ENCODE measurements at places on chromosomes 2 and 18.

- no peak for DNase-seq
These were observed 311.4 kb downstream of the LRRTM1 start for GRCh38 chr2:79993144-79993543.

- DNase-seq: no peak
These were observed 19.2 kb upstream of the XPO1 start for GRCh38 chr2:61557381-61557780.

DNA sequence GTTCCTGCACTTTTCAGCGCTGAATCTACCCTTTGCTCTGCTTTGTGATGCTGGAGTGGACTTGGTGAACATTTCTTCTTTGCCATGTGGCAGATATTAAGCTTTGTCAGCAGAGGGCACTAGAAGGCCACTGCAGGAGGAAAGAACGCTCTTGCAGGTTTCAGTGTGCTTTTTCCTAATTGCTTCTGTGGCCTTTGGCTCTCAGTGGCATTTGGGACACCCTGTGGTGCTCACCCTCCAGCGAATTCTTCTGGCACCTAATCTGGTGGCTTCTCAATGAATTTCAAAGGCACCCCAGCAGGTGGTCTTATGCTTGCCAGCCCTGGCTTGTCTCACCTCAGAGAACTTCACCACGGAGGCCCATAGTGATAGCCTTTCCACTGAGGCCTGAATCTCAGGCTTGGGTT is 146.7 kb downstream of the MYO3B start:
- peak; percentile 0 for DNase-seq

- no peak for DNase-seq
These were observed 21.6 kb upstream of the SULT1C4 start for GRCh38 chr2:108355906-108356734.

DNA sequence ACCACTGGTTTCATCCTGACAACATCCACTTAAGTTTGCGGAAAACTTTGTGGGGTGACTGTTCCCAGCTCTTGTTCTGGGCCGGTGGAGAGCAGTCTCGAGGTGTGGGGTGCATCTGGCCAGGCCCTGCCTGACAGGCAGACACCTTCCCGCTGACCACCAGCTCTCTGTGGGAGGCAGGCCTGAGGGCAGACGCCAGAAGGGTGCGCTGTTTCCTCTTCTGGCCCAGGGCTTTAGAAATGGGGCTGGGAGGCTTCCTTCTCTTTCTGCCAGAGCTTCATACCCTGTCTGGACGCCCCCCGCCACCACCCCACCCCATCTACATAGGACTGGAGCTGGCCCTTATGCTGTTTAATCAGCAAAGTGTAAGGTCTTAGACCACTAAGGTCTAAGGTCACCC is 263.8 kb downstream of the LOXHD1 start:
- DNase-seq: no peak

- no peak for DNase-seq
These were observed 34.1 kb upstream of the ARHGAP25 start for GRCh38 chr2:68700560-68700959.

GRCh38 chr2:168180483-168180882 is 66.9 kb downstream of the STK39 start:
- no peak for DNase-seq

GRCh38 chr2:12059616-12060441 is 313.4 kb downstream of the LPIN1 start:
- DNase-seq: no peak

DNA sequence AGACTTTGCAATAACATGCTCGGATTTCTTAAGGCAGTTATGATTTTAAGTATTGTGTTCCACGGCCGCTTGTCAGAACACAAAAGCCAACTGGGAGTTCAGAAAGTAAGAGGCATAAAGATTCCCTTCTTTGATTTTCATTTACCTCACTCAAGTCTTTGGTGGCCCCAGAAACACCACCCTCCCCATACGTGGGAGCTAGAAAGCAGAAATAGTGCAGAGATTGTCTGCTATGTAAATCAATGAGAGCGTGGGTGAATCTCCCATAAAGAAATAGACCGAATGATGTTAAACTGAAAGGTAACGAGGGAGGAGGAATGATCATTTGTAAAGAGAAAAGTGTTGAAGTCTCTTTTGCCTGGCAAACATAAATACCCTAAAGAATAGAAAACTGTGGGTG is 322.1 kb upstream of the ETAA1 start:
- no peak for DNase-seq

DNA sequence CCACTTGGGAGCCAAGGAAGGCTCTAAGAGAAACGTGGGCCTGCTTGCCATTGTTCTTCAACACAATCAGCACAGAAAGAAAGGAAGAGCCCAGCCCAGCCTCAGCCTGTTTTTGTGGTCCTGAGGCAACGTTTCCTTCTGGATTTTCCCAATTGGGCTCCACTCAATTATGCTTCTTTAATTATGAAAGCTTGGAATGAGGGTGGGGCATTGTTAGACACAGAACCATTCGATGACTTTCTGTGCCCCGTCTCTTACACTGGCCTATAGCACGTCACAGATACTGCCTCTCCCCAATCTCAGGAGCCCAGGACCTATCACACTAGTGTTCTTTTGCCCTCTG is 207.4 kb downstream of the ZFP36L2 start:
- DNase-seq: no peak

DNA sequence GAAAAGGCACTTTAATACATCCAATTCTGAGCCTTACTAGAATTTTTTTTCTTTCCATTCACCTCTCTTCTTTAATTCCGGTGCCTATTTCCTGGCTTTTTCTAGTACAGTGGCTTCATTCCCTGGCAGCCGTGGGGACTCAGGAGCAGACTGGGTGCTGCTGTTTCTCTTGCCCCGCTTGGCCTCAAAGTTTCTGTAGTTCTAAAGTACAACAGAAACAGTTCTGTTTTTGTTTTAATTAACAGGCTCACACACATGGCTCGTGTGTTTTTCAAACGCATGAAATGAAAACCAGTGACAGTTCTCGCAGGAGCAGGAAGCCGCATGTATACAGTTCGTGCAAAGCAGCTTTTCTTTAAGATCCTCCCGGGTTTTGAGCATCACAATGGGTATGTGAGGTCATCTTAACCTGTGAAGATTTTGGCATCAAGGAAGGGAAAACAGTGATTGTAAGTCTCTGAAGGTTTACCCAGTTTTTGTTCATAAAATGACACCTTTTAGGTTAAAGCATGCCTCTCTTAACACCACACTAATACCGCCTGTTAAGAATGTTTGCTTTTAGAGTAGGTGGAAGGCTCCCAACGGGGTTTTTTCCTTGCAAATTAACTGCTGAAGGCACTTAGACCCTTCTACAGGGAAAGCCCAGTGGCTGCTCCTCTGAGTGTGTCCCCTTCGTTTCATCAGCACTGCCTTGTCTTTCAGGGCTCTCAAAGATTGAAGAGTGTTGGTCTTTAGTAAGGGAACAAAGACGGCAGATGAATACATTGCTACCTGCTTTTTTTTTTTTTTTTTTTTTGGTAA is 5.8 kb downstream of the FZD7 start:
- DNase-seq: no peak

GRCh38 chr2:50333529-50334228 is 698.3 kb downstream of the NRXN1 start:
- DNase-seq: no peak

DNA sequence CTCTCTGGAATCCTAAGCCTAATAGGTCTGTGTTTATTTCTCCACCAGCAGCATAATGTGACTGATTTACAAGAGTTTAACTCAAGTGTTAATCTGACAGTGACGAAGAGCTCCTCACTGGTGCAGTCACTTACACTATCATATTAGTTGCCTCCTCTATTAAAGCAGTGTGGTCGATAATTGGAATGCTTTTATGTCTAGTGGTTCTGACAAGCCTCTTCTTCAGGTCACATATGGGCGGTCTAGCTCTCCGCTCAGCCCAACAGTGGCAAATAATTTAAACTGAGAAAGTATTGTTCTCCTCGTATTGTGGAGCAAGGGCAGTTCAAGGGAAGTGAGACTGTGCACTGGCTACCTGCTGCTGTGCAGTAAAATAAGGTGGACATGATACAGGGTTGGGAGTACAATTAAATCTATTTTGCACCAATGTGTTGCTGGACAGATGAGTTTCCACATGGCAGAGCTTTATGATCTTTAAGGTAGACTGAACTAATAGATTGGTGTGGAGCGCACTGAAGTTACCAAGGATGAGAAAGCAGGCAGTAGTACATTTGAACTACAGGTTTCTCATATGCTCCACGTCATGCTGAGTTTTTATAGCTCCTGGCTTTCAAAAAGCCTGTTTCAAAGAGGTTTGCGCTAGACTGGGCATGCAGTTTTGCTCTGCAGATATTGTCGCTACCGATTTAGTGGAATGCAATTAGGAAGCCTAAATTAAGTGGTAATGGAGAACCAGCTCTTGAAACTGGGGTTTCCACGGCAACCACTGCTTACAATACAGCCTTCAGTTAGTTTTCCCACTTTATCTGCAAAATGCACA is 151.7 kb upstream of the POU3F3 start:
- DNase-seq: no peak

DNA sequence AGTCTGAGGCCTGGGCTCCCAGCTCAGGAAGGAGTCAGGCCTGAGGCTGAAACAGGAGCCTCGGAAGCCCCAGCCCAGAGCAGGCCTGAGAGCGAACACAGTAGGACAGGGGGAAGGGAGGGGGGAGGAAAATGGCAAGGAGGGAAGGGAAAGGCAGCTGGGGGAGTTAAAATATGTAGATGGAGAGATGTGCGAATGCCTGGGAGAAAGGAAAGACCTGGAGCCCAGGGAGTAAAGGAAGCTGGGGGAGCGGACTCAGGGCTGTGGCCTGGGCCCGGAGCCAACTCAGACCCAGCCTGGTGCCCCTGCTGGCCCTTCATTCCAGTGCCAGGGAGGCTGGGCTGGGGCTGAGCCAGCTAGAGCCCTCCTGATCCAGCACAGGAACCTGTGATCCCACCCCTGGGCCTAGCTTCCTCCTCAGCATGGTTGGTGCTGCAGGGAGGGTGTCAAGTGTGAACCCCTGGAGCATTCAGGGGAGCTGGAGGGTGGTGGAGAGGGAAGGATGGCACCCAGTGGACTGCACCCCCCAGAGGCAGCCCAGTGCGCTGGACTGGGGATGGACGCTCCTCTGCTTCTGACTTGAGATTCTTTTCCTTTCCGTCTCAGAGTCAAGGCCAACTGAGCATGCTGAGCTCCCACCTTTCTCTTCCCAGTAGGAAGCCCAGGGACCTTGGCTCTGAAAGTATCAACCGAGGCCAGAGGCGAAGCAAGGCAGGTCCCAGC is 46.3 kb downstream of the EMX1 start:
- no peak for DNase-seq

DNA sequence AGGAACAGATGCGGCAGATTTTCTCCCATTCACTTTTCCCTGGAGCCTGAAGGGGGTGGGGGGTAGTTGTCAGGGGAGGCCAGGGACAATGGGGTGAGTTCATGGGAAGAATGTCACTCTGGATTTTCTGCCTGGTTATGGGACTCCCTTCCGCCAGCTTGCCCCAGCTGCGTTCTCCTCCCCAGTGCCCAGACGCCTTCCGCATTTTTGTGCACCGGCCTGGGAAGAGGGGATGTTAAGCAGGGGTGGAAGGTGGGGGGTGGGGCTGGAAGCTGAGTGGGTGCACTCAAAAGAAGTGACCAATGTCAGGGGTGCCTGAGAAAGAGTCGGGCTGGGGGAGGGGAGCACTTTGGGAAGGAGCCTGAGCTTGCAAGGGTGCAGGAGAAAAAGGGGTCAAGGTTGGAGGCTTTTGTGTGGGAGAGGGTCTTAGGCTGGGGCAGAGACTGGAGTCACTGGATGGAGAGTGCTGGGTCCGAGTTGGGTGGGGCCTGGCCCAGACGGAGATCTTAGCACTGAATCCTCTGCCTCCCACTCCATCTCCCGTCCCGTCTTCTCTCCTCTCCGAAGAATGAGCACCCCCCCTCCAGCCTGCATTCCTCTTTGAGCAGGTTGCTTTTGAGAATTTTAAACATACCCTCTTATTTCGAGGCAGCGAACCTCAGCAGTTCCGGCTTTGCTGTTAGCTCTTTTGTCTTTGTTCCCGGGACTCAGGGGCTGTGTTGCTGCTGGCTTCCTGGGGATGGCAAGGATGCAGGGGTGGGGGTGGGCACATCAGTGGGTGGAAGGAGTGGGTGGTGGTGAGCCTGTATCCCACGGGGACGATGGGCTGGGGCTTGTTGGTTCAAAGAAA is 2.7 kb downstream of the IGFBP2 start:
- DNase-seq: no peak

DNA sequence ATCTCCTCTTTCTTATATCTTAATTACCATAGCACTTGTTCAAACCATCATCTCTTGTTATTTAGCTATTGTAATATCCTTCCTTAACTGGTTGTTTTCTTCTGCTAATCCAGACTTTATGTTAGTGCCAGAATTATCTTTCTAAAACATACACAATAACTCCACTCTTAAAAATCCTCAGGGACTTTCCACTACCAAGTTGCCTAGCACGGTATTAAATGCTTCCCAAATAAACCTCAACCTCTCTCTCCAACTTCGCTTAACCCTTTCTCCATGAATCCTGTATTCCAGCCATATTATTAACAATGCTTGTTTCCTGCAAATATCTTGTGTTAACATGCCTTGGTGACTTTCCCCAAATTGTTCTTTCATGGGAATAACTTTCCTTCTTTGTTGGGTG is 84.5 kb downstream of the FAM228A start:
- DNase-seq: no peak

GRCh38 chr2:177525351-177525924 is 132.9 kb downstream of the AGPS start:
- no peak for DNase-seq

DNA sequence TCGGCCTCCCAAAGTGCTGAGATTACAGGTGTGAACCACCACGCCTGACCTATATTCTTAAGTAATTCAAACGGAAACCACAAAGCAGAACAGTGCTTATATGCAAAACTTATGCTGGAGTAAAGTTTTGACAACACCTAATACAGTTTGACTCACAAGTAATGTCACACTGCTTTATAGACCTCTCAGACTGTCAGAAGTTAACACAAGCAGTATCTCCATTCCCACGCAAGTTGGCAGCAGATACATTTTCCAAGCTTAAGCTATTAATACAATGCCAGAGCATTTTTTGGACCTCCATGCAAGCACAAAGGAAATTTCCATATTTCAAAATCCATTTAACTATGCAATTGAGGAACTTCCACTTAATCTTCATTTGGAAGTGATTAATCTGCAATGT is 21.0 kb upstream of the SANBR start:
- DNase-seq: no peak

DNA sequence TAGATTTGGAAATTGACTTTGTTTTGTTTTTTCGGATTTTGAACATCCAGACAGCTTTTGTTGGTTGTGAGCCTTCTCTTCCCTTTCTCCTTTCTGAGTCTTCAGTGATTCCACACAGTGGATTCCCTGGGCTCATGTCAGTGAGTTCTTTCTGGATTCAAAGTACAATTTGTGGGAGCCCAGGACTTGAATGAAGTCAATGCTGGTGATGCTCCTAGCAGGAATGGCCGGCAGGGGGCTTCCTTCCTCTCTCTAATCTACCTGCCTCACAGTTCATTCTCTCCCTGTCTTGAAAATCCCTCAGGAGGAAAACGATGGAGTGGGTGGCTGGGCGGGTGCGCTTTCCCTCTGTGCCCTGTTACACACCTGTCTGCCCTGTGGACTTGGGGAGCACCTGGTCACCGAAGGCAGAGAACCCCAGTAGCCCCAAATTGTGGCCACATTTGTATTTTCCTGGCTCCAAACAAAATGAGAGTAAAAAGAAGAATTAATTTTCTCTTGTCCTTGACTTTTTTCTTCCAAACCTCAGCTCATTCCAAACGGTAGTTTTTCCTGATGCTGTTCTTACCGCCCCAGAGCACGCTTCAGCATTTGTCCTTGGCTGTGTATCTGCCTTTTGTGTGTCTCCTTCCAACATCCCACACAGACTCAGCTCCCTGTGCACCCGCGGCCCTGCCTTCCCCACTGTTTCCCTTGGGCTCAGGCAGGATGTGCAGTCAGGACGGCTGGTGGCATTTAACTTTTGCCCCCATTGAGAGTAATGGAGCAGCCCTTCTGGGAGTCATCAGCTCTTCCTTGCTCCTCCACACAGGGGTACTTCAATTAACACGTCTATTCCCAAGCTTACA is 86.6 kb downstream of the MARCO start:
- no peak for DNase-seq
